ENCODE measurements at places on chromosomes 3 and 15.

DNA sequence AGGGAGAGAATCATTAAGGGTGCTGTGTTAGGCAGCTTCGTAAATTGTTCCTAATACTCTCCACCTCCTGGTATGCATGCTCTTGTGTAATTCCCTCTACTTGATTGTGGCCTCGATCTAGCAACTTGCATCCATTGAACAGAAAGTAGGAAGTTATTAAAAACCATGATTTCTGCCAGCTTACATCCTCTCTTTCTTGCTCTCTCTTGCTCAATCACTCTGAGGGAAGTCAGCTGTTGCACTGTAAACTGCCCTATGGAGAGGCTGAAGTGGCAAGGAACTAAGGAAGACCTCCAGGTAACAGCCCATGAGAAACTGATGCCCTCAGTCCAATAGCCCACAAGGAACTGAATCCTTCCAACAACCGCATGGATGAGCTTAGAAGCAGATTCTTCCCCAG, 92.6 kb downstream of the ERC2 start:
- DNase-seq: no peak

- no peak for DNase-seq
Measured at GRCh38 chr15:78624651-78625590, 4.1 kb upstream of the CHRNA3 start.

DNA sequence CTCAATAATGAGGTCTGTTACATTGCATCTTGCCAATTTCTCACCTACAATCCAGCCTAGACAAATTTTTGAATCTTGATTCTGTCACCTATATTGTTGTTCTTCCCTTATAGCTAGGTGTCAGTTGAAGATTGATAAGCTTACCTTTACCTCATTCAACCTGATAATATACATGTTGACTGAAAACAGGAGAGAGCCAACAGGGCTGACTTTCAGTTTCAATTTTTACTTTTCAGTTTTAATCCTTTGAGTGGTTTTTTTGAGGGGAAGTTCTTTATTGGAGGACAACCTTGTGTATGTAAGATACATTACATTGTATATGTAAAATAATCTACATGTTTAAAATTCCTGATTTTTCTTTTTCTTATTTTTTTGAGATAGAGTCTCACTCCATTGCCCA, 5.8 kb downstream of the ATP13A5 start:
- DNase-seq: no peak

DNA sequence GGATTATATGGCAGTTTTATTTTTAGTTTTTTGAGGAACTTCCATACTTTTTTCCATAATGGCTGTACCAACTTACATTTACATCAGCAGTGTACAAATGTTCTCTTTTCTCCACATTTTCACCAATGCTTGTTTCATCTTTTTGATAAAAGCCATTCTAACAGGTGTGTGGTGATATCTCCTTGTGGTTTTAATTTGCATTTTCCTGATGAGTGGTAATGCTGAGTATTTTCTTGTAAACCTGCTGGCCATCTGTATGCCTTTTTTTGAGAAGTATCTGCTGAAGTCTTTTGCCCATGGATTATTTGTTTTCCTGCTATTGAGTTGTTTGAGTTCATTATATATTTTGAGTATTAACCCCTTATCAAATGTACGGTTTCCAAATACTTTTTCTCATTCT, 50.6 kb downstream of the RPL39L start:
- DNase-seq: no peak

DNA sequence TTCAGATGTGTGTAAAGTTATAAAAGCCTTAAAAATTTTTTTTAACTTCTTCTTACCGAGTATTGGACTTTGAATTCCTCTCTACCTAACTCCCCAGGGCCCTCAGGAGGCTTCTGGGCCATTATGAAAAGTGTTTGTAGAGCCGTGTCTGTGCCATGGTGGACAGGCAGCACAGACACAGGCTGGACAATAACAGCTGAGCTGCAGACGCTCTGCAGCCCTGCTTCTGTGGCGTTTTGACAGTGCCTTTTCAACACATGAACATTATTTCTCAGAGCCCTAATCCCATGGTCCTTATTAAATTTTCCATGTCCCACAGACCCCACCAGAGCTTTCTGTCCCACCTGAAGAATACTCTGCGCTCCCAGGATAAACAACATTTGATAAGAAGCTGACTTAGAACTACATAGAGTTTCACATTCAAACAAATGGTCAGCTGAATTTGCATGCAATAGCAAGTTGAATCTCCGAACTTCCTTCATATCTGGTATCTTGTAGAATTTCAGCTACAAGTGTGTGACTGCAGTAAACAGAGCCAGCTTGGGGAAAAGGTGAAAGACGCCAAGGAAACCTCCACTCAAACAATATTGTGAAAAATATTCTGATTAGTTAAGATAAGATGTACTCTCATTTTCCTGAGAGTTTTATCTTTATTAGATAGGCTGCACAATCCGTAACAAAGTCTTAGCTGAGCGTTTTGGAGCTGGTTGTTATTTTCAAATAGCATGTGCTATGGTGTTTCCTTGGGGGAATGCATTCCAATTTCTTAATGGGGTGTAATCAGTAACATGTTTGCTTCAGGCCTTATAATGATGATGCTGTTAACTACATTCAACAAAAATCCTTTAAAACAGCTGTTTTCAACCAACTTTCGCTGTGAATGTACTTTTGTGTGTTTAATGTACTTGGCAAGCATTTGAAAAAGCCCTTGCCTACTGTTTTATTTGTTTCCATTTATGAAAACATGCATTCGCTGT, 378.2 kb downstream of the MECOM start:
- no peak for DNase-seq

- no peak for DNase-seq
Measured at GRCh38 chr15:53446376-53446775, 313.1 kb downstream of the WDR72 start.

DNA sequence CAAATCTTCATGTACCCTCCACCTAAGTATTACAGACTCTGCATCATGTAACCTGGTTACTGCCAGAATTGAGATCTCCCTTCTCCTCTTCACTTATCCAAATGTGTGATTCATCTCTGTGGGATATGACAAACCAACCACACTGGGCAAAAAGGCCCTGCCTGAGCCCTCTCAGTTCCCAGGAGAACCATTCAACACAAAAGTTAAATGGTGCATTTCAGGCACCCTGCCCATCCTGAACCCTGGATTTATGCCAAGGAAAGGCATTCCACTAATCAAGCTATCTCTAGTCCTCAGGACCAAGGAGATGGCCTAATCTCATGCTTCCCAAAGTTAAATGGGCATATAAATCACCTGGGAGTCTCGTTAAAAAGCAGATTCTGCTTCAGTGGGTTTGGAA, 108.5 kb downstream of the TNIK start:
- peak; percentile 98 for DNase-seq

DNA sequence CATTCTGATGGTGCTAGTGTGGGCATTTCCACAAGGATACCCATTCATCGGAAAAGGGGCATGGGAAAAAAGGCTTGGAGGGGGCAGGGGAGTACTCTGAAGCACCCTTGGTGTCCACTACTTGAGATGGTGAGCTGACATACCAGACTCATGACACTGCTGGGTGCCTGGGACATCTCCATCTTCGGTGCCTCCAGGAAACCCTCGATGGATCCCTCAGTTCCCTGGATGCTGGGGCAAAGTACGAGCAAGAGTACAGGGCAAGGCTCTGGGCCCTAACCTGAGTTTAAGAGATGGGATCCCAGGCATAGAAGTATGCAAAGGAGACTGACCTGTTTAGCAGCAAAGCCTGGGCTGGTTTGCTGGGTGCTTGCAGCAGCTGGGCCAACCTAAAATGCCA, 5.2 kb upstream of the IP6K1 start:
- no peak for DNase-seq

DNA sequence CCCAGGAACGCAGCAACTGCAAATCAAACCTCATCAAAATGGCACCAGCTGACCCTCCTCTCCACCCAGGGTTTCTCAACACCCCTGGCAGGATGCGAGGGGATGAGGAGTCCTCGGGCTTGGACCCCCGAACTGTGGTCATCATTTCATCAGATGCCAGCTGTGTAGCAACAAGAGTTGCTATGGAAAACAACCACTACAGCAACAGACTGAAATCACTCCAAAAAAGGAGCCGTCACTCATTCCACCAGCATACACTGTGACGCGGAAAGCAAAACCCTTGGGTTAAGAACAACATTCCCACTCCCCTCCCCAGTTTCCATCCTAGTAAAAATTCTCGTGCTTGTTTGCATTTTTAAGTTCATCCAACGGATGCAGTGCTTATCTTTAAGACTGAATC, 40.1 kb downstream of the VGLL4 start:
- no peak for DNase-seq

DNA sequence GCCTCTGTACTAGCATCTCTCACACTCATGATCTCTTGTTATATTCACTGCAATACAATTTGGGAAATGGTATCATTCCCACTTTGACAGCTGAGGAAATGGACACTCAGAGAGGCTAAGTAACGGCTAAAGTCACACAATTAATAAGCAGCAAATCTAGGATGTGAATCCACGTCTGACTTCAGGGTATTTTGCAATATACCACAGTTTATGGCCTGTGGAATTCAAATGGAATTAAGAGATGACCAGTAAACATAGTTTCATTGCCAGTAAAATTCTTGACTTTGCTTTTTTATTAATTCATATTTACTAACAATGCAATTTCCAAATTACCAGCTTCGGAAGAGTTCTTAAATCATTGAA, 61.1 kb downstream of the CCNL1 start:
- no peak for DNase-seq

GRCh38 chr3:180267202-180267843, 230.6 kb upstream of the PEX5L start:
- DNase-seq: peak; percentile 15

DNA sequence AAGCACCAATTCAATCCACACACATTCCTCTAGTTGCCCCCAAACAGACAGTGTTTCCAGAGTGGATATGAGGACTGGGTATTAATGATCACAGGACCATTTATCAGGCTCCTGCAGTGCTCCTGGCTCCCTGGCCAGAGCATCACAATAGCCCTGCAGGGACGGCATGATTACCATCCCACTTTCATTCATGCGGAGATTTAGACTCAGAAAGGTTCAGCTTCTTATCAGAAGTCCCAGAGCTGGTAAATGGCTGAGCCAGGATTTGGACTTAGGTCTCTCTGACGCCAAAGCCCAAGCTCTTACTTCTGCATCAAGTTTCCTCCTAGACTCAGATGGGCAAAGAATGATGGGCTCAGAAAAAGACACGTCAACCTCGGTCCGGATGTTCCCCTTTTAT, 2.9 kb upstream of the EPHB3 start:
- no peak for DNase-seq

DNA sequence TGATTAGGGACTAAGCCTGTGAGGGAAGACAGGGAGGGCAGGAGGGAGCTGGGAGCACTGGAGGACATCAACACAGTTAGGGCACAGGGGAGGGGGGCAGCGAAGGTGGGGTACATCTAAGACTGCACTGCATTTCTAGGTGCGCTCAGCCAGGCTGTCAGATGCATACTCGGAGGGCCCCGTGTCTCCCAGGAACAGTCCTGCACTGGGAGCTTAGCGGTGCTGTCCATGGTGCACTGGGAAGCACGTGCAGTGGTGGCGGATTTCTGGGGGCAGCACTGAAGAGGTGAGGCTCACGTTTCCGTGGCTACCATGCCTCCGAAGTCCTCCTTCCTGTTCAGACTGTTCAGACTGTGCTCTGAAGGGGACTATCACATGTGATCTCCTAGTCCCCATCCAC, 54.4 kb downstream of the ROPN1B start:
- no peak for DNase-seq

GRCh38 chr3:64150623-64151207, 74.6 kb downstream of the PRICKLE2 start:
- no peak for DNase-seq

GRCh38 chr3:193884027-193884426, 251.9 kb upstream of the HES1 start:
- no peak for DNase-seq

GRCh38 chr3:159996959-159997358, 8.3 kb downstream of the IL12A start:
- DNase-seq: no peak

DNA sequence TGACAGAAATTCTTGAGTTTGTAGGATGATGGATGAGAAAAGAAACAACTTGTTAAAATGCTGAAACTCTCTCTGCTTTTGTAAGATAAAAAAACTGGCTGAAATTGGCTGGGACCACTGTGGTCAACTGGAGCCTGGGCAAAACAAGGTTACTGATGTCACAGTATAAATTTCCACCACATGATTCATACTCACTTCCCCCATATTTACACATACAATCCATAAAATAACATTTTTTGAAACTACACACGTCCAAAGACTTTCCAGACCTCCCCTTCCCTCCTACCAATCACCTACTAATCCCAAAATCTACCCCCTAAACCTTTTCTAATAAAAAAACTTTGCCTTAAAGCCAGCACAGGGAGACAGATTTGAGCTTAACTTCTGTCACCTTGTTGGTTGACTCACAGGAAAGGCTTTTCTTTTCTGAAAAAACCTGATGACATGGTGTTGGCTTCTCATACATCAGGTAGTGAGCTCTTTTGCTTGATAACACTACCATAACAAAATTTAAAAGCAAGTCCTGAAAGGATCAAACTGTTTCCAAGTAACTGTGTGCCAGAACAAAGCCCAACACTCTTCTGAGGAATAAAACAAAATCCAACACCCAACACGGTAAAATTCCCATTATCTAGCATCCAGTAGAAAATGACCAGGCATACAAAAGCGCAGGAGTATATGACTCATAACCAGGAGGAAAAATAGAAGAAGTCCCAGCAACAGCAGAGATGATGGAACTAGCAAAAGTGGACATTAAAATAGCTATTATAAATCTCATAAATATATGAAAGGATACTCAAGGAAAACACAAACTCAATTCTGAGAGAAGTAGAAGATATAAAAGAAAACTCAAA, 87.3 kb upstream of the SNRK start:
- no peak for DNase-seq

DNA sequence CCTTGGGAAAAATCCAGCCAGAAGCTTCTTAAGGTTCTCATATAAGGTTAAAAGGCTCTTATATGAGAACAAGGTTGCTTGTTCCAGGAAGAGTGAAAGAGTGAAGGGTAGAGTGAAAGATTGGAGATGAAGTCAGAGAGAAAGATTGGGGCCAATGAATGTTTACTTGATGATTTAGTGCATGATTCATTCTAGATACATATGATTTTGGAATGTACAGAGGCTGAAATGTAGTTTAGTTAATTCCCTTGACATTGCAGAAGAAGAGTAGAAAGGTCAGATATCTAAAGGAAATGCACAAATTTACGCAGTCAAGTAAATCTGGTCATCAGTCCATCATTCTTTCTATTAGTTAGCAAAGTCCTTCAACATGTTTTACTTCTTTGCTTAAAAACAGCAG, 619.8 kb upstream of the ZNF717 start:
- DNase-seq: no peak

- DNase-seq: no peak
Measured at GRCh38 chr3:36959821-36960220, 15.0 kb upstream of the TRANK1 start.

GRCh38 chr3:15616053-15616452, 14.5 kb downstream of the BTD start:
- no peak for DNase-seq

- peak; percentile 24 for DNase-seq
Measured at GRCh38 chr3:52934630-52935530, 37.5 kb upstream of the STIMATE start.

- peak; percentile 84 for DNase-seq
Measured at GRCh38 chr3:196778755-196779154, 39.1 kb downstream of the PAK2 start.

DNA sequence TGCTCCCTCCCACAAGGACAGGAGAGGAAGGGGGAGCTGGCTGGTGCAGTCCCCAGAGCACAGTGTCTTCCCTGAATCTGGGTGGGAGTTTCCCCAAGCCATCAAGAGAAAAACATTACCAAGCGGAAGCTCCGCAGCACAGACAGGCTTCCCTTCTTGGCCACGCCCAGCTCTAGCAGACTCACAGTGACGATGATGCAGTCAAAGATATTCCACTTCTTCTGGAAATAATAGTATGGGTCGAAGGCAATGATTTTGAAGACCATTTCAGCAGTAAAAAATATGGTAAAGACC, 76.7 kb downstream of the SCN10A start:
- no peak for DNase-seq

All from mammary epithelial cell (primary cell).